ENCODE measurements at places on chromosomes 3 and 15.
A peak's percentile ranks its signal among the peaks of the same experiment; 100 is the strongest.

GRCh38 chr3:66037986-66038369 is 740 bp downstream of the MAGI1 start:
- peak; percentile 41 for DNase-seq

- DNase-seq = no peak
These were observed 617.6 kb upstream of the UBE2E2 start for GRCh38 chr3:22585504-22585903.

DNA sequence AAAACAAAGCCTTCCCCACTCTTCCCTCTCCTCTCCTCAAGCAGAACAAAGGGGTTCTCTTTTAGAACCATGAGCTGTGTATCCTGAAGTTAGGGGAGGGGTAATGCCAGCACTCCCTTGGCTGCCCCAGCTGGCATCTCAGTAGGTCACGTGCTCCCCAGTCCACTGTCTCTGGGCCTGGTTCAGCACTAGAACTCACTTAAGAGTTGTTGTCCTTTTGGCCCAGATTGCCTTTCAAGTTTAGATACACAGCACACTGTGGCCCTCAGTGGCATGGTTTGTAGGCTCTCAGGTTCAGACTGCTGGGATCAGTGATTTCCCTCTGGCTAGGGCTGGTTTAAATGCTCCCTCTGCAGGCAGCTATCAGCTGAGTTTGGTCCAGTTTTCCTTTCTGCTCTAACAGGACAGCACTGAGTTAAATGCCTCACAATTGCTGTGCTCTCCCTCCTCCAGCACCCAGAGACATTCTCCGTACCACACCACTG is 188.4 kb upstream of the ST8SIA2 start:
- no peak for DNase-seq

DNA sequence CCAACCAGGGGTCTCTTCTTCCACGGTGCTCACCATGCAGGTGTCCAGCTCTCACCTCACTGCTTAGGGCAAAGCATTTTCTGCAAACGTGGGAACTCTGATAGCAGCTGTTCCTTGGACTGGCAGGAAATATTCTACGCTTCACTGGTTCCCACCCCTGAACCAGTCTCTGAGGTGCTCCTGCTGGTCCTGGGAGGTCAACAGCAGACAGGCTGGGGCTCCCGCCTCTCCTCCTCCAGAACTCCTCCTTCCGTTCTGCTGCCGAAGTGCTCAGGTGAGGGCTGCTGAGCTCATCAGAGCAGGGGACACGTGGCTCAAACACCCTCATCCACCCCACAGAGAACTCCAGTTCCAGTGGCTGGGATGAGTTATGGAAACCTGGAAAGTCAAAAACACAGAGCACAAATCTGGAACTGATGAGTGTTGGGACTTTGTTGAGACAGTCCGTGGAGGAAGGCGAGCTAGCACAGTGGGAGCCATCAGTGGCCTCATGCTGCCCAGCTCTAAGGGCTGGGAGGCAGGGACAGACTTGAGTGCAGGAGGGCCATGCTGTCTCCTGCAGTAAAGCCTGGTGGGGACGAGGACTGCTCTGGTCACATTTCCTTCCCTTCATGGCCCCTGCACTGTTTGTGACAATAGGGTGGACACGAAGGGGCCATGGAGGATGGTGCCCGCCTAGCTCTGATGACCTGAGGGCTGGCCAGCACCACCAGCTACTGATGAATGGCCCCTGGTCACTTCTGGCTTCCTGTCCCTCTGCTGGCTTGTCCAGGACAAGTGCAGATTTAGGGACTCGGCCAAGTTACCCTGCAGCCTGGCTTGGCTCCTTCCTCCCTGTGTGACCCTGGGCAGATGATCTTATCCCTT is 137.8 kb downstream of the KLF13 start:
- no peak for DNase-seq

- DNase-seq = no peak
These were observed 15.8 kb upstream of the EPHB3 start for GRCh38 chr3:184545769-184546168.

- no peak for DNase-seq
These were observed 21.8 kb upstream of the POU1F1 start for GRCh38 chr3:87298111-87298718.

DNA sequence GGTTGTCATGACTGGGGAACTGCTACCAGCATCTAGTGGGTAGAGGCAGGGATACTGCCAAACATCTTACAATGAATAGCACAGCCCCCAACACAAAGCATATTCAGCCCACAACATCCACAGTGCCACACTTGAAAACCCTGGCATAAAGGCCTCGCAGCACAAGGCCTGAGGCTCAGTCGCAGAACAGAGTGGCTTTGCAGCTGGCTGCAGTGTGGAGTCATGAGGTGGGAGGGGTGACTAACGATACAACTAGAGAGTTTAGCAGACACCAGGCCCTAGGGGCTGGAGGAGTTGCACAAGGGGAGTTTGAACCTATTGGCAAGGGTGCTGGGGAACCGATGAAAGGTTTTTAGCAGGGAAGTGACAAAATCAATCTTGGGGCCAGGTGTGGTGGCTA is 32.1 kb downstream of the GRK7 start:
- no peak for DNase-seq

GRCh38 chr3:70256566-70256965 is 55.9 kb downstream of the MDFIC2 start:
- DNase-seq = no peak

DNA sequence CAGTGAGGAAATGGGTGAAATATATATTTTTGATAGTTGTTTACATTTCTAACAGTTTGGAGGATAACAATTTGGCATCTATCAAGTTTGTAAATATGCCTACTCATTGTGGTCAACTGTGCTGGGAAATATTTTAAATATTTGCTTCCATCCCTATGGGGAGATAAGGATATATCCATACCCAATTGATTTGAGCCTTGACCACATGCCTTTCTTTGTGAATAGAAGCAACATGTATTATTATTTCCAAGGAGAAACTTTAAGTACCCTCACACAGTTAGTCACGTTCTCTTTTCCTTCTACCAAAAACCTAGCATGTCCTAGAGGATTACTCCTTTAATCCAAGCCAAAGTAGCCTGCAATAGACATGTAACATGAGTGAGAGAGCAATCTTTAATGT is 245.4 kb upstream of the CBLB start:
- no peak for DNase-seq

- DNase-seq = no peak
These were observed 134.3 kb downstream of the VGLL4 start for GRCh38 chr3:11509173-11510000.

DNA sequence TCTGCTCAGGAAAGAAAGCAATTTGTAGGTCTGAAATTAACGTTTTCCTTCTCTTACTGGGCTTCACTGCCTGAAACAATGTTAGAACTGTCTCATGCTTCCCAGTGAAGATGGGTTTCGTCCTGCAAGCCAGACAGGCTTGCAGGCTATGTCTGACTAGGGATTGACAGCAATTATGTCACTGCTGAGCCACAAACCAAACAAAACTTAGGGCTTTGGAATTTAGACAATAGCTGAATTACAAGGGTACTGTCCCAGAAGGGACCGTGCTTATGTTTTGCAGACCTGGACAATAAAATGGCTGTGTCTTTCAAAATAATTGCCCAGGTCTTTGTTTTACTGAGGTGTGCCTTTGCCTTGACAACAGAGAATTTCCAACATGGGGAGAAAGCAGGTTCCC is 46.3 kb upstream of the CCDC80 start:
- DNase-seq = no peak

- no peak for DNase-seq
These were observed 97.2 kb downstream of the CLDN1 start for GRCh38 chr3:190224863-190225692.

- no peak for DNase-seq
These were observed 23.9 kb upstream of the TPM1 start for GRCh38 chr15:63018639-63019038.

DNA sequence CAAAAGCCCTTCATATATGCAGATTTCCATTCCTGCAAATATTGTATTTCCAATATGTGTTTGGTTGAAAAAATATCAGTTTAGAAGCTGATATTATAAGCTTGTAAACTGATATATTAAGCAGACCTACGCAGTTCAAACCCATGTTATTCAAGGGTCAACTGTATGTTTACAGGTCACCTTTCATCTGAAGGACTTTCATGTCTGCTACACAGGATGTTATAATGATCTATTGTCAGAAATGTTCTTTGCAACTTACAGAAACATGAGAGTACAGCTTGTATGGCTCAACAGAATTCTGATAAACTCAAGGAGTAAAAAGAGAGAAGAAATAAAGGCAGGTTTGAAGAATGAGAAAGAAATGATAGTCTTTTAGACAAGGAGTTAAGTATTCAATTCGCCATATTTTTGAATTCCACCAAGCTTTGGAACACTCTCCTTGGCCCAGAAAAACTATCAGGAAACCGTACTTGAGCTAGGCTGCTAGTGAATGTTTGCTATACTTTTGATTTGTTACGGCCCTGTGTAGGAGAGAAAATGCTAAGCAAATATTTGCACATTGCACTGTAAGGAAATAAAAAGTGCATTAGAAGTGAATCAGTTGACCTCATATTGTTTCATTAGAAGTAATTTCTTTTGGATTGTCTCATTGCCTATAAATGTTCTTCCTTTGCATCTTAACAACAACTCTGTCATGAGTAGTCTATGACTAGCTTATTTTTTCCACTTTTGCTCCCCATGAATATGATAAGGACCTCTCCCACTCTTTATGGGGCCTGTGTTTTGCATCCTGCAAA is 81.2 kb downstream of the NEK11 start:
- no peak for DNase-seq

DNA sequence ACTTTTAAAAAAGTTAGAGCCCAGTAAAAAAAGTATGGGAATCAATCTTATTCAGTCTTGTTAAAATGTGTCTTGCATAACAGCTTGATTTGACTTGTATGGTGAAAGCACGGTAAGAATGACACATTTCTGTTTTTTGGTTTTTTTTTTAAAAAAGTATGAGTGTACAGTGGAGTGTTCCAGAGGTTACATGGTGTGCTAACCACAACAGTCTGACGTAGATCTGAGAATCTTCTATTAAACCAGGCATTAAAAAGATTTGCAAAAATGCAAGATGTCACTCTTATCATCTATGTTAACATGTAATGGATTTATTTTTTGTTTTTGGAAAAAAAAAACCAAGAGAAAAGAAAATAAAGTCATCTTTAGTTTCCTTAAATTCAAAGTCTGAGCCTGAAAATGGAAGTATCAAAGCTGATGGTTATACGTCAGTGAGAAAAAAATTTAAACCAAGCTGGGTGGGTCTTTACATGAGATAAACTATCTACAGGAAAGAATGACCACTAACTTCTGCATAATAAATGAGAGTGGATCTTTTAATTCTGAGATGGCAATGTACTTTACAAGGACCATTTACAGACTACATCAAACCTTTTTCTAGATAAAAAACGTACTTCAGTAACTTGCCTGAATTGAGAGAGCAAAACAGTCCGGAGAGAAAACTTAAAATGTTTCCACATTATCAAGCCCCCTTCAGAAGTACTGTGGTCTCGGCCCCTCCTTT is 1.6 kb downstream of the GABPB1 start:
- no peak for DNase-seq

DNA sequence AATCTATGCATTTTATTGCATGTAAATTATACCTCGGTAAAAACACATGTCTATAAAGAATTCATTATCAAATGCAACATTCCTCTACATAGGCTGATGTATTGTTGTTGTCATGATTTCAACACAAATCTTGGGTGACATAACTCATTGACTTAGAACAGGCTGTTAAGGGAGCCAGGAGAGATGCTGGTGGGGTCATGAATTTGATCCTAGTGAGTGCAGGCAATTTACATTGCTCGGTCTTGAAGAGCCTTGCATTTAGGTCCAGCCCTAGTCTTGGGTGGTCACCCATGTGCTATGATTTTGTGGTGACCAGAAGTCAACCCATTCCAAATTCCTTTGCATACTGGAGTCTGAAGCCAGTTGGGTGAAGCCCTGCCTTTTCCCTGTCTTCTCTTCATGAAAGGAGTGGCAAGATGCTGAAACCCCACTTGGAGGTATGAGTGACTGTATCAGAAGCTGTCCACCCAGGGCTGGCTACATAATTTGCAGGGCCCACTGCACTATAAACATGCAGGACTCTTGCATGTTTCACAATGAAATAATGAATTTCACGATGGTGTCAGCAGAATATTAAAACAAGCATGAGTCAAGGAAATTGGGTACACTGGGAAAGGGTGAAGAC is 59.2 kb downstream of the RPLP1 start:
- no peak for DNase-seq

GRCh38 chr15:88624156-88624970 is 3.2 kb downstream of the AEN start:
- DNase-seq = peak; percentile 12

DNA sequence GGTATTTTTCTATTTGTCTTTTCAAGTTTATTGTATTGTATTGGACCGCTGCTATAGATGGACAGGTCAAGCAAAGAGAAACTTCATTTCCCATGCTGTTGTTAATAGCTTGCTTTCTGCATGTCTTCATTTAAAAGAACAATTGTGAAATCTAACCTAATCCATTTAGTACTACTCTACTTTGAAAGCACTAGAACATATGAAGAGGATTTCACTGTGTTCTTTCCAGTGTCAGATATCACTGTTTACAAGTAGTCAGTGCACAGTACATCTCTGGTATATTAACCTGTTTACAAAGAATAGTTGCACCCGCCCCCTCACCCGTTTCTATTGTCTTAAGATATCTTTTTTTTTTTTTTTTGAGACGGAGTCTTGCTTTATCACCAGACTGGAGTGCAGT is 21.8 kb upstream of the EDEM1 start:
- DNase-seq = no peak

DNA sequence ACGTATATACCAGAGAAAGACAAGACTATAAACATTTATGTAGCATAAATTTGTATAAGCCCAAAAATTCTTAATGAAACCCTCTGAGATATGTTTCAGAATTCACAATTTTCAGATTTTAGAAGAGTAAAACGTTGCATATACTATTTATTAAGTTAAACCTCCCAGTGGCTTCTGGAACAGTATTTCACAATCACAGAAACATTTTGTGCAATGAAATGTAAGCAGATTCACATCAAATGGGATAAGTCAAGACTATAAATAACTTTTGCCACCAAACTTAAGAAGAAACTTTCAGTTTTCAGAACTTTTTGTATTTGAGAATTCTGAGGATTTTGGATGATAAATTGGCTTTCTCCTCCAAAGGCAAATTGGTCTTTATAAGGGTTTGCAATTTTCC is 9.2 kb downstream of the SLTM start:
- no peak for DNase-seq

GRCh38 chr15:91938136-91938535 is 84.6 kb downstream of the SLCO3A1 start:
- no peak for DNase-seq

GRCh38 chr3:183560607-183561006 is 5.1 kb upstream of the KLHL6 start:
- no peak for DNase-seq

DNA sequence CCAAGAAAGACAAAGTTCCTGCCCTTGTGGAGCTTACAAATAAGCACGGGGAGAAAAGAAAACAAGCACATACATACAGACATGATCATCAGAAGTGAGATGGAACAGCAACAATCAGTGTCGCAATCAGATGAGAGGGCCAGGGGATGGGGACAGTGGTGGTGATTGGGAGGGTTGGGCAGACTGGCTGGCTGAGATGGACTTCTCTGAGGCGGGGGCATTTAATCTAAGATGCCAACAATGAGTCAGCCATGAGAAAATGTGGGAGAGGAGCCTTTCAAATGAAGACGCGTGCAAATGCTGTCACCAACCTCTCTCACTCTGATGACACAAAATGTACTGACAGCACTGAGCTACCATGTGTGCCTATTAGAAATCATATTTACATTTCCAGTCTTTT is 81.4 kb downstream of the NCEH1 start:
- no peak for DNase-seq

GRCh38 chr3:65196663-65197062 is 508.9 kb upstream of the ADAMTS9 start:
- no peak for DNase-seq
